ENCODE measurements at places on chromosomes 16 and 17.
A peak's percentile ranks its signal among the peaks of the same experiment; 100 is the strongest.

- DNase-seq: no peak
Observed at GRCh38 chr17:3554440-3554839, 3.2 kb downstream of the TRPV3 start.

GRCh38 chr17:40363111-40363827, 1.3 kb downstream of the GJD3 start:
- no peak for DNase-seq

GRCh38 chr17:82734987-82735866, at the start of gene FN3K:
TSS of gene FN3K (plus strand) at chr17:82735615. CDS start at chr17:82735637, 22 bp downstream.
- peak; percentile 75 for DNase-seq

DNA sequence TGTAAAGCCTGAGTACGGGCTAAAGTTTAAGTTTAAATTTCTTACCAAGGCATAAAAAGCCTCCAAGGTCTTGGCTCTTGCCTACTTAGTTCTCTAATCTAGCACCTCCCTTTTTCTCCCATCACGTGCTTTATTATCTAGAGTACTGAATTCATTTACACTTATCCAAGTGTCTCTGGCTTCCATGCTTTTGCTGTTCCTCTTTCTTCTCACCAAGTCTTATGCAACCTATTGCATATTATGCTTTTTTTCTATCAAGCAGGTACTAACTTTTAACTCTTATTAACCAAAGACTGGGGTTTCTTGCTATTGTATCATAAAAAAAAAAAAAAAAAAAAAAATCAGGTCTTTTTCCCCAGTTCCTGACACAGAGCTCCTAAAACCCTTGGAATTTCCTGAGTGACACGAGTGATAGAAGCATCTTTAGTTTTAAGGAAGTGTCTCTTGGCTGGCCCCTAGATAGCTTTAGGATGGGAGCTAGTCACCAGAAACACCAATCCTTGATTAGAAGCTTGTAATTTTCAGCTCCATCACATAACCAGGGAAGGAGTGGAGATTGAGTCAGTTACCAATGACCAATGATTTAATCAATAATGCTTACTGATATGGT, 44.9 kb downstream of the SSH2 start:
- DNase-seq: no peak

- DNase-seq: no peak
Observed at GRCh38 chr16:50478075-50478772, 70.0 kb upstream of the NKD1 start.

- DNase-seq: no peak
Observed at GRCh38 chr16:29848420-29849297, 14.4 kb downstream of the CDIPT start.

- DNase-seq: no peak
Observed at GRCh38 chr17:68511254-68511670, 968 bp upstream of the PRKAR1A start.

DNA sequence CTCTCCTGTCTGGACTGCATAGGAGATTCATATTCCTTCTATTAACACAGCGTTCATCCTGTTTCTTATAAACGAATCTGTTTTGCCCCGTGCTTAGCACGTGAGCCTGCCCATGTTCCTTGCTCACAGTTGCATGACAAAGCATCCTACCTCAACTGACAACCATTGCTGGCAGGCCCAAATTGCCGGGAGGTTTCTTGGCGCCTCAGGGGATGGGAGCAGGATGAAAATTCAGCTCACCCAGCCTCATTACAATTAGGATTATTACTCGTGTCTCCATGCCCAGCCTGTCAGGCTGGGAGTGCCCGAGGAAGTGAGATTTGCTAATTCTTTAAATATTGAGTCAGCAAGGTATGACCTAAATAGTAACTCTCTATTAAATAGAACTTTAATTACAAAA, 36.7 kb upstream of the HELZ start:
- DNase-seq: no peak

- DNase-seq: no peak
Observed at GRCh38 chr16:87836844-87837581, 32.3 kb downstream of the SLC7A5 start.

DNA sequence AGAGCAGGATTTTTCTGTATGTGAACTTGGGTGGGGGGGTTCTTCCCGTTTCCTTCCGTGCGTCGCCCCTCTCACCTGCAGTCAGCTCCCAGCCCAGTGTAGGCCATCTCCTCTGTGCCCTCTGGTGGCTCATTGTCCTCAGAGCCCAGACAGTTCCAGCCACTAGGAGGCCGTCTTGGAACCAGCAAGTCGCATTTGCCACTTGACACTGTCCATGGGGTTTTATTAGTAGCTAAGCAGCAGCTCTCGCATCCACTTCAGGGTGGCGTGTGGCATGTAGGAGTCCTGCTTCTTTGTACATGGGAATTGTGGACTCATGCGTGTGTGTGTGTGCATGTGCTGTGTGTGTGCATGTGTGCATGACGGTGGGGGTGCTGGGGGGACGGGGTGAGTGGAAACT, 74.0 kb downstream of the SEC14L1 start:
- DNase-seq: no peak

DNA sequence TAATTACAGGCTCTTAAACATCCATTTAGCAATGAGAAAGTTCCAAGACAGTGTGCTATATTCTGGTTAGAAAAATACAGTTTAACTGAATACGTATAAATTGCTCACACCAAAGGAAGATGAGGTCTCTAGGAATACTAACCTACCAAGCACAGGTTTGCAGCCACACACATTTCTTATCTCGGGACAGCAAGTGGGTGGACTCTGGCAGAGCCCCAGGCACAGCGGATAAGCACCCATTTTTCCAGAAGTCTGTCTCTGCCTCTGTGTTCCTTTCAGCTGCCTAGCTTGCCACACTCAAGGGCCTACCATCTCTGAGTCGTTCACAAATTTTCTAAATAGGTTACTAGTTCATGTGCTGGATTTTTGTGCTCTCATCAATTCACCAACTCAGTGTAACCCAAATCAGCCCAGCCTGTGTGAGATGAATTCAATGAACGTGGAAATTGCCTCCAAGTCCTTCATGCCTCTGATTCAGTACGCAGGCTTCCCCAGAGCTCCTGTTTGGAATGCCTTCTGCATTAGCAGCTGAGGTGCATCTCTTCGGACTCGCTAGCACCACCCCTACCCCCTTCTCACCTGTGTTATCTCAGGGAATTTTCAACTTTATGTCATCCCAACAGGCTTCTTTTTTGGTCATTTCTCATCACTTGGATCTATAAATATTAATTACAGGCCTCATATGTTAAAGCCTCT, 581.0 kb upstream of the CDH11 start:
- no peak for DNase-seq

DNA sequence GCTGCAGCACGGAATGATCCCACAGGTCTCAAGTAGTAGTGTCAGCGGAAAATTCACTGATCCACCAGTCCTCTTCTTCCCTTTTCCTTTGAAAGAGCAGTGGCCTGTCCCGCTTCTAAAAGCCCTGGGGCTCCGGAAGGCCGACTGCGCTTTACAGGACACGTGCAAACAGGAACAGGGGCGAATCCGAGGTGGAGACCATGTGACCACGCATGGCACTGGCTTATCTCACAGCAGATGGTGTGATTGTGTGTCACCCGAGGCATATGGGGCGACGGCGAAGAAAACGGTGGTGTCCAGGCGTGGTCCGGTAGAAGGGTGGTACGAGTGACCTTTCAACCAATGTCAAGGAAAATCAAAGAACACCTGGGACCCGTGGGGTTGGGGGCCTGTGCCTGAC, 12.0 kb upstream of the KCNJ18 start:
- DNase-seq: no peak

DNA sequence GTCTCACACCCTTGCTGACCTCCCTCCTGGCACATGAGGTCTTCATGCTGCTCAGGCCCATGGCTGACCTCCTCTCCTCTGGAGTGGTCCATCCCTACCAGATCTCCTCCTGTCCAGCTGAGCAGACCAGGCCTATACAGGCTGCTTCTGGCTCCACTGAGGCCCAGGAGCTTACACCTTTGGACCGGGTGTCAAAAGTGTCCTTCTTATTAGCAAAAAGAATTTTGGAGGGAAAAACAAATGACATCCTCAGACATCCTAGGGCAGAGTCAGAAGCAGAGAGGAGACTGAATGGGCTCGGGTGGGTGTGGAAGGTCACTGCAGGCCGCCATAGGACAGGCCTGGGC, 38.1 kb downstream of the WSB1 start:
- DNase-seq: no peak

GRCh38 chr16:51200793-51201192, 49.7 kb upstream of the SALL1 start:
- no peak for DNase-seq

GRCh38 chr16:49350265-49351095, 23.1 kb upstream of the C16orf78 start:
- no peak for DNase-seq

DNA sequence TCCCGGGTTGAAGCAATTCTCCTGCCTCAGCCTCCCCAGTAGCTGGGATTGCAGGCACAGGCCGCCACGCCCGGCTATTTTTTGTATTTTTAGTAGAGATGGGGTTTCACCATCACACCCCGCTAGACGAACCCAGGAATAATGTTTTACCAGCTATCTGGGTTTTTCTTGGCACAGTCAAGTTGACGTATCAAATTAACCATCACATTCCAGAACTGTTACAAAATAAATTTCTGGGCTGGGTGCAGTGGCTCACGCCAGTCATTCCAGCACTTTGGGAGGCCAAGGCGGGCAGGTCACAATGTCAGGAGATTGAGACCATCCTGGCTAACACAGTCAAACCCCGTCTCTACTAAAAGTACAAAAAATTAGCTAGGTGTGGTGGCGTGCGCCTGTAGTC, 501.2 kb downstream of the SHISA9 start:
- DNase-seq: peak; percentile 36

- no peak for DNase-seq
Observed at GRCh38 chr17:59372138-59372751, 40.8 kb downstream of the YPEL2 start.

GRCh38 chr16:54284319-54284930, 2.2 kb downstream of the IRX3 start:
- no peak for DNase-seq

DNA sequence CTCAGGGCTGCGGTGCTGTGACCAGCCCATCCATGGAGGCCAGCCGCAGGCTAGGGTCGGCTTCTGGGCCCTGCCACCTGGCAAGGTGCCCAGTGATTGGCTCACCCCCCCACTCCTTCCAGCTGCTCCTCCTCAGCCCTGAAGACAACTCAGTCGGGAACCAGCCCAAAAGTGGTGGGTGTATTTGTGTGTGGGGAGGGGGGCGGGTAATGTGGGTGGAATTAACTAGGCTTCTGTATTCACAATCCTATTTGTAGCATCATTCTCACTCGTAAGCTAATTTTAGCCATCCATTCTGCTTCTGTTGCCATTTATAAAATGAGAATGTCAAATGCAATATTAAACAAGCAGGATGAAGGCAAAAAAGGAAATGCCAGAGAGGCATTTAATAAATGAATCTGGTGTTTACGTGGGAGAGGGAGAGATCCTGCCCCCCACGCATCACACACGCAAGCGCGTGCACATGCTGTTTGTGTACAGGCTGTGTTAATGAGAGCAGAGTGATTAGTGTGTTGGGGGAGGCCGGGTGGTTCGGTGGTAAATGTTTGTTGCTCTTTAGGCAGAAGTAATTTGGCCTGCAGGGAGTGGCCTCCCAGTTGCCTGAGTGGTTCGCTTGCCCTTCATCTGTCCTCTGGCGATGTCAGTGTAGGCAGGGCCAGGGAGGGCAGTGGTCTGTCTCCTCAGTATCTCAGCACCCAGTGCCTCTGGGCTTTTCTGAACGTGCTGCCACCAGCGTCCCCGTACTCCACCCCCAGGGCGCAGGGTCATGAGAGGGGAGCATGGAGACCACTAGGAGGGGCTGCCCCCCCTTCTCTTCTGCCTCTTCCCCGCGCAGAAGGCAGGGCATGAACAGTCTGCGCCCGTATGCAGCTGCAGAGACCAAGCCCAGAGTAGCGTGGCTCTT, 140.1 kb downstream of the CCDC182 start:
- DNase-seq: no peak

DNA sequence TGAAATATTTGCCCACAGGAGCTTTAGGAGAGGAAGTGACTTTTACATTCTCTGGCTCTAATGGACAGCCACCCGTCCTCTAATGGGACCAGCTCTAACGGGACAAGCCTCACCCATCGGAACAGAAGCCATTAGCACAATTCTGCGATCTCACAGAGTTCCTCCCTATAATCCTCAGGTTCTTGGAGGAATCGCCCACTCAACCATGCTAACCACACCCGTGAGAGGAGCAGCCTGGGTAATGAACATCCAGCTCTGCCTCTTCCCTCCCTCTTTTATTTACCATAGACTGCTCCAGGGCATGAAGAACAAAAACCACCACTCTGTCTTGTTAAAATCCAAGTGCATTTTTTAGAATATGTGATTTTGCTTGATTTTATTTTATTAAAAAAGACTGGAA, 6.8 kb downstream of the SLC35B1 start:
- no peak for DNase-seq

DNA sequence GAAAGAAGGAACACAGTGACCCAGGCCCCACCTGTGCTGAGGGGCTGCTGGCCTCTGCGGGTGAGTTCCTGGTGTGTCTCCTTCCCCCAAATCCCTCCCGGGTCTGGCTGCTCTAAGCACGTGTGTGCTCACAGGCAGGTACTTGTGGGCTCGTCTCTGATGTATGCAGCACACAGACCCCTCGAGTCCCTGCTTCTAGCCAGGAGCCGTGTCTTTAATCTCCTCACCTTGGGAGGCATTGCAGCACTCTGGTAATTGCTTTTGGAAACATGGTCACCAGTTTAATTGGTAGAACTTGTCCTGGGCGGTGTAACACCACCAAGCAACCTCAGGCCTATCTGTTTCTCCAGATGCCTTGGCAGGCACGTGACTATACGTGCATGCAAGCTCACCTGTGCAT, 8.8 kb upstream of the RPL38 start:
- no peak for DNase-seq

GRCh38 chr16:27967169-27967568, 96.3 kb downstream of the GSG1L start:
- DNase-seq: no peak

- DNase-seq: no peak
Observed at GRCh38 chr16:29738514-29738913, 7.3 kb downstream of the C16orf54 start.

Data from retinal pigment epithelial cell (primary cell).